ENCODE measurements at places on chromosomes 13 and 19.

GRCh38 chr13:94079876-94080275 lies 399.6 kb downstream of the DCT start:
- DNase-seq, result no peak

- DNase-seq, result no peak
Measured at GRCh38 chr13:72489751-72490150, 237.7 kb downstream of the MZT1 start.

- no peak for DNase-seq
Measured at GRCh38 chr19:6710273-6711077, 10.0 kb downstream of the C3 start.

DNA sequence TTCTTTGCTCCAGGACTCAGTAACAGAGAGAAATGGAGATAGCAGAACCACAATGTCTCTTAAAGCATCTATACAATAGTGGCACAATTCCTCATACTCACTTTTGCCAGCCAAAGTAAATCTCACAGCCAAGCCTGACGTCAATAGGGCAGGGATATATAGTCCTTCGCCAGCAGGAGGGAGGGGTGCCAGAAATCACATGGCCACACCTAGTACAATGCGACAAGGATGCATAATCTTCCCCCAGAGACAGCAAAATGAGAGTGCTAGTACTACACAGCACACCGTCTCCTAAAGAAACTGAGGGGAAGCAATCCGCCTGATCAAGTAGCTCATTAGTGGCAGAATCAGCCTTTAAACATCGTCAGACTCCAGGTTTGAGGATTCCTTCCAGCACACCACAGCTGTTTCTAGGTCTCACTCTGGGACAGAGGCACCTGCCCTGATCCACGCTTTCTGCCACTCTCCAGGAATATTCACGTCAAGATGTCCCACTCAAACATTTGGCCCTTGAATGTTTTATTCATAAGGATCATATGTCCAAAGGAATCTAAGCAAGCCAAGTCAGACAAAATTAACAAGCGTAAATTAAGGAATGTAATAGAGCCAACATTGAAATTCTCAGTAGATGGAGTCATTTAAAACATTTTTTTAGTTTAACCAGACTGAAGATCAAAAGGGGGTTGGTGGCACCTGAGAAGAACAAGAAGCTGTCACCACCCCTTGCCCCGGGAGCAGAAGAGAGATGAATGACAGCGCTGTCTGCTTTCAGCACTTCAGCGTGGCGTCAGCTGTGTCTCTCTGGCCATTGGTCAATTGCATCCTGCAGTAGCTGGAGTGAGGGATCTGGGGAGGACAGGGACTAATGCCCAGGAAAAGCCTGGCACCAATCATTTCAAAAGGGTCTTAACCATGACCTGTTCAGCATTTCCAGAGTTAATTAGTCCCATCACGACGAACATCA lies 63.5 kb upstream of the SERP2 start:
- DNase-seq, result no peak

- peak; percentile 44 for DNase-seq
Measured at GRCh38 chr19:13029893-13030292, 34.6 kb downstream of the NFIX start.

DNA sequence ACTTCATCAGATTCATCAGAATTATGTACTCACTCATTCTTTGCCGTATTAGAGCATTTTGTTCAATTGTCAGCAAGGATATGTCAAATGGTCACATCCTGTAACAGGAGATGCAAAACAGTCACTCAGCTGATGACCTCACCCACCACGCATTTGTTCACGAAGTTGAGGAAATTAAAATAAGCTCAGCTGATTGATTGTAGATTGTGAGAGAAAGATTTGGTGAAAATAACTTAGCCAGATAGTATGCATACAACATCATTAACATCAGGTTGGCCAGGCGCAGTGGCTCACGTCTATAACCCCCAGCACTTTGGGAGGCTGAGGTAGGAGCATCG lies 22.6 kb upstream of the CDC16 start:
- no peak for DNase-seq

- peak; percentile 16 for DNase-seq
Measured at GRCh38 chr13:20460761-20461160, 64.9 kb downstream of the CRYL1 start.

- no peak for DNase-seq
Measured at GRCh38 chr13:51978796-51979556, 32.3 kb downstream of the ATP7B start.

- DNase-seq, result no peak
Measured at GRCh38 chr19:19151418-19151817, 13.1 kb upstream of the TMEM161A start.

GRCh38 chr13:113122550-113123225 lies at the start of gene F10:
TSS of gene F10 (plus strand) at chr13:113122799. CDS start at chr13:113122856, 57 bp downstream.
- DNase-seq, result no peak

DNA sequence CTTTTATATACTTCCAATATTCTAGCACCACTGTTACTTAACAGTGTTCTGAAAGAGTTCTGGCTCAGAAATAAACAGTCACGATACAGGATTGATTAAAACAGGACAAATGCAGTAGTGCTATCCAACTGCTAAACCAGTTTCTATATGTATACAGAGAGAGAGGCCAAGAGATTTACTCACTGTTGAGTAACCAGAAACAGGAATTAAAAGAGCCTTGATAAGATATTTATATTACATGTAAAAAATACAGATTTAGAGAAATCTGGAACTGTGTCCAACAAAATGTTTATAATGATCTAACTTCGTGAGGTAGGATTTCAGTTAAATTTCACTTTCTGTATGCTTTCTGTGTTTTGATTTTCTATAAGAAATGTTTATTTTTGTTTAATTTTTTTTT lies 116.6 kb downstream of the CDK8 start:
- DNase-seq, result no peak

- DNase-seq, result no peak
Measured at GRCh38 chr19:45742969-45743368, 9.7 kb downstream of the MEIOSIN start.
